B cell (primary cell): ENCODE measurements at places on chromosomes 6 and 20.

DNA sequence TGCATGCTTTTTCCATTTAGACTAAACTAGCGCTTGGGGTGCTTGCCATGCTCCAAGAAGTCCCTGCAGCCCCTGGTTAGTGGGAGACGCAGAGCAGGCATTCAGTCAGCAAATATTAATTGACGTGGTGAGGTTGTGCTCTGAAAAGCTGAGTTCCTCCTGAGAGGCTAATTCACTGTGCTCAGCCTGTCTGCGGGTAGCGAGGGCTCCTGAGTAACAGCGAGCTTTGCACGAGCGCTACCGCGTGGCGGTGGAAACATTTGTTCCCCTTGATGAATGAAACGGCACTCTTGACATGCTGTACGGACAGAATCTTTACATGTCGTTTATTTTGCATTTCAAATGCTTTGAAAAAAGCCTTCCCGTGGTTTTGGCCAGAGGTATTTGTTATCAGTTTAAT, 170.6 kb upstream of the AGPAT4 start:
- DNase-seq: no peak

- no peak for DNase-seq
These were observed 149.1 kb downstream of the SYCP2 start for GRCh38 chr20:59784365-59784764.

- no peak for DNase-seq
These were observed 26.3 kb upstream of the TFB1M start for GRCh38 chr6:155340464-155341129.

- DNase-seq: no peak
These were observed 46.6 kb downstream of the TPBG start for GRCh38 chr6:82410151-82410648.

DNA sequence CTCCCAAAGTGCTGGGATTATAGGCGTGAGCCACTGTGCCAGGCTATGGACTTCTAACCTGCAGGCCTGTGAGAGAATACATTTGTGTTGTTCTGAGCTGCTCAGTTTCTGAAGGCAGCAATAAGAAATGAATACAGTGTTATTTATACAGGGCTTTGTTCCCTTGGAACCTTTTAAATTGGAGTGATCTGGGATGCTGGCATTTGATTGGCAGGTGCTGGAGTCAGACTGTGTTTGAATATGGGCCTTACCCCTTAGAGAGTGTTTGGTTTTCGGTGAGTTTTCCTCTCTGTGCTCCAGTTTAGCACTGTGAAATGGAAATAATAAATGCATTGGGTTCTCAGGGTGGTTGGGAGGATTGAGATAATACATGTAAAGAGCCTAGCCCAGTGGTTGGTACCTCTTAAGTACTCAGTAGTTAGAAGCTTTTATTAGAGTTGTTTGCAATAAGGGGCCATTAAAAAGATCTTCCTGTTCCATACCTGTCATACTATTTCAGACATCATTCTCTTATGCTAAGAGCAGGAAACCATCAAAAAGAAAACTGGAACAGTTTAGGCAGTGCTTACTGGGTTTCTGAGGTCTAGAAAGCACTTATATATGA, 22.1 kb downstream of the BMP6 start:
- DNase-seq: no peak

DNA sequence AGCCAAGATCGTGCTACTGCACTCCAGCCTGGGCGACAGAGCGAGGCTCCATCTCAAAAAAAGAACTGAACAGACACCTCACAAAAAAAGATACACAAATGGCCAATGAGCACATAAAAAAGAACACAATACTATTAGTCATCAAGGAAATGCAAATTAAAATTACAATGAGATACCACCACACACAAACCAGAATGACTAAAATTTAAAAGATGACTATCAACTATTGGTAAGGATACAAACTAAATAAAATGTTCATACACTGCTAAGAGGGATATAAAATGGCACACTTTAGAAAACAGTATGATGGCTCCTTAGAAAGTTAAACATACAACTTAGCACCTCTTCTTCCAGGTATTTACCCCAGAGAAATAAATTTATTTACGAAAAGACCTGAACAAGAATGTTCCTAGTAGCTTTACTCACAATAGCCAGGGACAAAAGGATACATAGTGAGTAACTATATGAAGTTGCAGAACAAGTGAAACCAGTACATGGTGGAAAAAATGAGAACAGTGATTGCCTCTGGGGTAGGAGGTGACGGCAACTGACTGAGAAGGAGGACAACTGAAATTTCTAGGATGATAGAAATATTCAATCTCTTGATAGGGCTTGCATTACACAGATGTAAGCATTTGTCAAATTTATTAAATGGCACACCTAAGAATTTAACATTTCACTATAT, 53.2 kb downstream of the FAM8A1 start:
- DNase-seq: no peak

GRCh38 chr20:59789686-59790085, 143.8 kb downstream of the SYCP2 start:
- DNase-seq: no peak

DNA sequence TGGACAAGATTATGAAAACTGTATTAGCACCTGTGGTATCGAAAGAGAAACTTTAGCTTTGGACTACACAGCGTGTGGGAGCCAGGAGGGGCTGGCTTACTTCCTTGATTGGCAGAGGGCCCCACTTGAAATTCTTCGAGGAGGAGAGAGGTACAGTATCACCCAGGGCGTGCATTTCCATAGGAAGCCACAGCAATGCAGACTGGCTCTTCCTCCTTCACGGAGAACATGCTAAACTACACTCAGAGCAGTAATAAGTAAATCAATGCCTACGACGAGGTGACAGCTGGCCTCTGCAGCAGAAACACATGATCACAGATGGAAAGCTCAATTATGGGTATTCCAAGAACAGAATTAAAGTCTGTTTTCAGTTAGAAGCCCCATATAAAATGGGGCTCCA, 44.2 kb downstream of the MYLK4 start:
- DNase-seq: no peak

DNA sequence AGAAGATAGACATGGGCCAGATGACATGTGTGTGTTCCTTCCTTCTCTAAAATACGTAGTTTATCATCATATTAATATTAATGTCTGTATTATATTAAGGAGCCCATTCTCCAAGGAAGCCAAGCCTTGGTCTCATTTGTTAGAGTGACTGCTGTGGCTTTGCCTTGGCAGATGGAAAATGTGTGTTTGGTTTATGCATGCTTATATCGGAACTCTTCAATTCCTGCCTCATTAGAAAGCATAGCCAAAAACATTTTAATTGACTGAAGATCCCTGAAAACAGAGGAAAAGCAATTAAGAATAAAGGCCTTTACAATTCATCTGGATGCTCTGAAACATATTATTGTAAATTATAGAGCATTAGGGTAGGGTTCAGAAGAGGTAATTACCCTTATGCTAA, 106.4 kb downstream of the COL9A1 start:
- no peak for DNase-seq

- no peak for DNase-seq
These were observed 39.9 kb downstream of the SRC start for GRCh38 chr20:37385659-37386504.

DNA sequence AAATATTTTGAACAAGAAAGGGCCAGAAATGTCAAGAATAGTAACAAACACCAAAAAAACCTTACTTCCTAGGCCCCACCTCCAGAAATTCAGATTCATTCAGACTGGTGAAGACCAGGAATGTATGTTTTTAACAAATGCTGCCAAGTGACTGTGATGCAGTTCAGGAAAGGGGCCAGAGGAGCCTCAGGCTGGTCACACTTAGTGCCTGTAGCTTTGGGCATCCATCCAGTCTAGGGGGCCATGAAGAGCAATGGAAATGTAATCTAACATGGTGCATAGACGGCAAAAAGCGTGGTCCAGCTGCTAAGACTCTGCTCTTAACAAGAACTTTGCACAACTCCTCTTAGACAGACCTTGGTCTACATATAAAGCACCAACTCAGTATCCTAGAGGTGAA, 7.1 kb downstream of the GJA1 start:
- DNase-seq: no peak

- no peak for DNase-seq
These were observed 147.8 kb upstream of the DTNBP1 start for GRCh38 chr6:15810618-15811017.

DNA sequence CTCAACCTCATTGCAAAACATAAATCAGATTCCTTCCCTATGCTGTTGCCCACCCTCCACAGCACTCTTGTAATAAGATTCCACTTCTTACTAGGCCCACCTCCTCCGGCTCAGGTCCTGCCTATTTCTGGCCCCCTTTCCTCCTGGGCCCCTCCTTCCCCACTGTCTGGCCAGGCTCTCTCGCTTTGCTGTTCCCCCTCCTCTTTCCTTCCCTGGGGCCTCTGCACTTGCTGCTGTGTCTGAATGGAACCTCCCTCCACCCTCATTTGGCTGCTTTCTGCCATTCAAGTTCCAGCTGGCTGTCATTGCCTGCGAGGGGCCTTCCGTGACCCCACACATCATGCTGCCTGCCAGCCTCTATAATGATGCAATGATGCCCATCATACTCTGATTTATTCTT, 38.9 kb downstream of the ARHGAP40 start:
- DNase-seq: no peak

- no peak for DNase-seq
These were observed 66.2 kb upstream of the MTHFD1L start for GRCh38 chr6:150799276-150799805.

DNA sequence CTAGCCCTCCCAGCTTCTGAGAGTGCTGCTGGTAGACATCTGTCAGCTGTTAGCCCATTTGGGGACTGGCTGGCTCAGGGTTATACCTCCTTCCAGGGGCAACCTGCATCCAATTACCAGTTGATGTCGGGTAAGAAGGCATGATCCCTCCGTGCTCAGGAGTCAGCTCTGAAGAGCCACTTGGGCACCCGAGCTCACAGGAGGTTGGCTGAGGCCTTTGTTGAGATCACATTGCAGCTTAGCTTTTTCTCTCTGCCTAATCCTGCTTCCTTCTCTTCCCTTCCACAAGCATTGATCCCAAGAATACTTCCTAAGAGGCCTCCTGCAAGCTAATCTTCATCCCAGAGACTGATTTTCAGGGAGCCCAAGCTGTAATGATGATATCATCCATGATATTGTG, 35.5 kb downstream of the SCP2D1 start:
- DNase-seq: no peak

- DNase-seq: no peak
These were observed 101.8 kb downstream of the TTLL2 start for GRCh38 chr6:167426651-167427050.

GRCh38 chr20:46401478-46401860, 4.9 kb downstream of the ELMO2 start:
- no peak for DNase-seq

GRCh38 chr6:140485740-140486449, 1111.4 kb upstream of the CITED2 start:
- DNase-seq: no peak

DNA sequence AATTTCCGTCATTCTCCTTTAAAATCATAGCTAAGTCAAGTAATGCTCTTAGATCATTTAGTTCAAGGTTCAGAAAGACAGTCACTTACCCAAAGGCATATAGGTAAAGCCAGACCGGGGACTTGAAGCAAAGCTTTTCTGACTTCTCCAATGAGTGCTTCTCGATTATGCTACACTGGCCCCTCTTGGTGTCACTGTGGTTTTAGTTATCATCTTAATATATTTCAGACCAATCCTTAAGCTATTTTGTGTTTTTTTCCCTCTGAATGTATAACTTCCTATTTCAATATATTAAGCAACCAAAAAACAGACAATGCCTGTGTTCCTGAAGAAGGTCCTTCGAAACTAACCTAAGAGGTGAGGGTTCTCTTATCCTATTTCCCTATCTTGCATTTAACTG, 3.9 kb downstream of the PRDM1 start:
- peak; percentile 41 for DNase-seq
